ENCODE measurements at places on chromosomes 16 and 17.

- no peak for DNase-seq
Measured at GRCh38 chr17:6505425-6506142, 50.8 kb downstream of the PITPNM3 start.

DNA sequence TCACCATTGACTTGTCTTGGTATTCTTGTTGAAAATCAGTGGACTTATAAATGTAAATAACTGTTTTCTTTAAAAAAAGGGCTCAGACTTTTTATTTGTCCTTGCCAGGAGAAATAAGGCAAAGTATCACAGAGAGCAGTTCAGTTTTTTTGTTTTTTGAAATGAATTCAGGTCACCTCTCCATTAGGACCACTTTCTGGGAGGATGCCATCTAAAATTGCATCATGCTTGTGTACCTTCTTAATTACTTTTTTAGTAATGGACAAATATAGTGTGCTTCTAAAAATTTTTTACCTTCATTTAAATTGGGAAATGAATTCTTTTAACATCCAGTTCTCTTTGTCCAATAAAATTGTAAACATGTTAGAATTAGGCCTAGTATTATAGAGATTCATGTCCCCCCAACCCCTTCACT lies 210.0 kb downstream of the BCAS3 start:
- peak; percentile 62 for DNase-seq

GRCh38 chr17:3795390-3796102 lies 5.4 kb downstream of the ITGAE start:
- peak; percentile 2 for DNase-seq

DNA sequence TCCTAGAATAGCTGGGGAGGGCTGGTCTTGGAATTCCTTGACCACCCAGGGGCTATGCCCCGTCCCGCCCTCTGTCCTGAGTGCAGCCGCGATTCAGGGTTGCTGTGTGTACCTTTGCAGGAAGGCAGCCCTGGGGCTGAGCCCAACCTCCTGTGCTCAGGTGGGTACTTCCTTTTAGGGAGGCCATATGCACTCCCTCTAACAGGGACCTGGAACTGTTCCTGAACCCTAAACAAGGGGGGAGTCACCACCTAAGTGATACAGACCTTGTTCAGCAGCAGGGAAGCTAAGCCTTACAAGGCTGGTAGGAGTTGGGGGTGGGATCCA lies 24.6 kb downstream of the LLGL2 start:
- DNase-seq, result peak; percentile 56

DNA sequence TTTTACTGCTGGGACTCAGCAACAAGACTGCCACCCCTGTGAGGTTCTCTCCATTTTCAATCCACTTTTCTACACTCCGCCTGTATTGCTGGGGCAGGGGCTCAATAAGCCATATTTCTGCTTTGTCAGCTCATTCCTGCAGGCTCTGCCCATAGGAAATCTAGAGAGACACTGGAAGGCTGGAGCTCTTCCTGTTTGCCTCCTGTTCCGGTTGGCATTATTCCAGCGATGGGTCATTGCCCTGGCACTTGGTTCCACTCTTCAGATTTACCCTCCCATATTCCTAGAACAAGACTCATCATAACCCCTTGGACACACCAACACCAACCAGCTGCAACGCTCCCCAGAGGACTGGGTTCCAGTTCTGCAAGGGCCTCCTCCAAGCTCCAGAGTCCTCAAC lies 210.4 kb downstream of the CA10 start:
- DNase-seq, result peak; percentile 22

GRCh38 chr16:85202051-85202601 lies 89.9 kb upstream of the CIBAR2 start:
- DNase-seq, result no peak

DNA sequence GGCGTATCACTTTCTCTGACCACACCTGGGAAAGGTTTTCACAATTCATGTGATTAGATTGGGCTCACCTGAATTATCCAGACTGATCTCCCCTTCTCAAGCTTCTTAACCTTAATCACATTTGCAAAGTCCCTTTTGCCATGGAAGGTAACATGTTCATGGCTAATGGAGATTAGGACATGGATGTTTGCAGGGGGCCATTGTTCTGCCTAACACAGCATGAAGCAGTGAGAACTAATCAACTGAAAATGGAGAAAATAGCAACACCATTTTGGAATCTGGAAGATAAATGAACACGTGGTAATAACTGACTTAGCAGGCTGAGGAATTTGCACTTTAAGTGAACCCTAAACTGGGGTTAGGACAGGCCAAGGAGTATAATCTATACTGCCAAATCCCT lies 25.0 kb upstream of the SBK1 start:
- DNase-seq, result no peak

DNA sequence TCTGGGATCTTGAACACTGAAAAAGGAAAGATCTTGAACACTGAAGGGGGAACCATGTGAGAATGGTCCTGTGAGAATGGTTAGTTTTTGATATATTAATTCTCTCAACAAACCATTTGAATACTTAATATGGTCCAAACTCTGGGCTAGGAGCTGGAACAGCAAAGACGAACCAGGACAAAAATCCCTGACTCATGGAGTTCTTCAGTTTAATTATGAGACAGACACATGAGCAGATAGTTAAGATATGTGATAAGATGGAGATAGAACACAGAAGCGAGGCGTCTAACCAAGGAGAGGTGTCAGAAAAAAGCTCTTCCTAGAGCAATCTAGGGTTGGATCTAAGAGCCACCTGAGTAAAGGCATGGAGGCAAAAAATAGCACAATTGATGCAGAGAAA lies 1.6 kb downstream of the CKLF start:
- DNase-seq, result no peak

- no peak for DNase-seq
Measured at GRCh38 chr17:21378553-21378952, 2.4 kb downstream of the KCNJ12 start.
